ENCODE measurements at places on chromosomes 3 and 15. TPM values are rescaled to one million over a fixed set of nuclear protein-coding genes. Genes with fewer than 3 reads are reported as not detected.

Gene ALDH1A2
- 398 TPM for total RNA-seq

Gene OCA2
- total RNA-seq: 0.47 TPM

GRCh38 chr15:36911322-36911944 lies 188.9 kb downstream of the MEIS2 start:
- no peak for DNase-seq

DNA sequence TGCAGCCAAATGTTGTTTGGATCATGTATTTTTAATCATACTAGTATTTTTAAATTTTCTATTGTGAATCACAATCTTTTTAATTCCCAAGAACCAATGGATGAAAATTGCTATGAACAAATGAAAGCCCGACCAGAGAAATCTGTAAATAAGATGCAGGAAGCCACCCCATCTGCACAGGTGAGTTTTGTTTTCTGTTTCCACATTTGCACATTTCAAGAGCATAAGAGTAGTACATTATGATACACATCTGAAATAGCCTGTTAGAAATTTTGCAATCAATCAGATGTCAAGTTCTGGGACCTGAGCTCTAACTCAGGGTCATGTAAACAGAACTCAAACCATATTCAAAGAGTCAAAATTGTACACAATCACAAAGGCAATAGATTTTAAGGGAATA lies 26.5 kb downstream of the TRAT1 start:
- no peak for DNase-seq

DNA sequence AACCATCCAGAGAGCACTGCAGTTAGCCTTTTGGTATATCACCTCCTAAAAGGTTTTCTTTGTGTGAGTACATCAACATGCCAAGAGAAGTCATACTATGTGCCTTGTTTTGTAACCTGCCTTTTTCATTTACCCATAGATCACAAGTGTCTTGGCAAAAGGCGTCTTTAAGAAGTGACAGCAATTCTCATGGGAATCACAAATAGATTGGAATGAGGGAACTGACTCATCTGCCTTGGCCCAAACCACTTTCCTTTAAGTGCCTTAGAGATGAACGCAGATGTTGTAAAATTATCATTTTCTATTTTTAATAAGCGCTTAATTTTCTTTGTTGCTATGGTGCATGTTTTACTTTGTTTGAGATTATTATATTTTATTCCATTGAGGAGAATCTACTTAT lies 20.7 kb upstream of the POMGNT2 start:
- DNase-seq: no peak

GRCh38 chr3:160052385-160053047 lies 63.9 kb downstream of the IL12A start:
- no peak for DNase-seq

GRCh38 chr3:163504974-163505373 lies 1573.3 kb downstream of the SI start:
- DNase-seq: no peak

DNA sequence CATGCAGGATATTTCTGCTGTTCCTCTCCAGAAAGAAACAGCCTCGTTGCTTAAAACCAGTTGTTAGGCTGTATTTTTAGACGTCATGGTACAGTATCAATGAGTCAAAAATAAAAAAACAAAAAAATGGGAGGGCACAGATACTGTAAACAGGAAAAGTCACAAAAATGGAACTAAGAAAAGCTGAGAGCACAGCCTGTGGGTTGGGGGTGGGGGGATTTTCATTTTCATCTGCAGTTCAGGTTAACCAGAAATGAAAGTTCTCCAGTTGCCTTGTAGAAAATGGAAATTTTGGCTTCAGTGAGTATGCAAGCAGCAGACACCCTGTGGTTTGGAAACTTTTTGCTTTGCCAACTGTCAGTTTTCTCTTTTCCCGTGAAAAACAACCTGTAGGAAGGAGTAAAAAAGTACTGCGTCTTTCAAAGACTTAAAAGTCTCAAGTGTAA lies 59.0 kb downstream of the FRMD4B start:
- DNase-seq: no peak

GRCh38 chr15:66764072-66764786 lies 62.2 kb downstream of the SMAD6 start:
- DNase-seq: no peak

Data from K562 (cell line).